IPS DF 6.9 (cell line): ENCODE measurements at places on chromosomes 13 and 19.

DNA sequence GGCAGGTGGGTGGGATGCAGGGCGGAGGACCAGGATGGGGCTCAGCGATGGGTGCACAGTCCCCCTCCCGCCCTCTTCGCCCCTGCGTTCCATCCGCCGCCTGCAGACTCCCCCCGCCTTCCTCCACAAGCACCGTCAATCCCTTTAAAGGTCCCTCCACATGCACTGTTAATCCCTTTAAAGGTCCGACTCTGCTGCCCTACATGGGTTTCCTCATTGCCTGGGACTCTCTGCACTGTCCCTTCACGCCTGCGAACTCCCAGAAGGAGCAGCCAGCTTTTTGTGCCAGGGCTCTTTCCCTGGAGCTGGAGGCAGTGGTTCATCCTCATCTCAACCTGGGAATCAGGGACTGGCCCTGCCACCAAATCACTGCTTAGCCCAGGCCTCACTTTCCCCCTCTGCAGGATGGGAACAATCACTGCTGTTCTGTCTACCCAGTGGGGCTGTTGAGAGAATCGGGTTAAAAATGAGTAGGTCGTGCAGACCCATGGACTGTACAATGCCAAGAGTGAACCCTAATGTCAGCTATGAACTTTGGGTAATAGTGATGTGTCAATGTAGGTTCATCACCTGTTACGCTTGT lies 20.4 kb downstream of the ZNF574 start:
- no peak for DNase-seq

DNA sequence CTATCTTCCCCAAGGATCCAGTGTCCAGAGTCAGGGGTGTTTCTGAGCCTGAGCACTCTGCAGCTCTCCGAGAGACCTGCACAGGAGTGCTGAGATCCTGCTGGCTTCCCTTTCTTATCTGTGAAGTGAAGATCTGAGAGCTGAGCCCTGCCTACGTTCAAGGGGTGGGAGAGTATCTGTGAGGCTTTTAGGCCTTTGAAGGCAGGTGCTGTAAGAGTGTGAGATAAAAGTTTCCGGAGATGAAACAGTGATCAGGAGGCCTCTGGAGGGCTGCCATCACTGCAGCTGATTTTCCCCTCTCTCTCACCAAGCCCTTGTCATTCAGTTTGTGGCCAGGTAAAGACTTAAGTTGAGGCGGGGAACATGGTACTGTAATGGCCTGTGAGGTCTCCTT lies 83.1 kb downstream of the AKAP11 start:
- DNase-seq, result no peak

DNA sequence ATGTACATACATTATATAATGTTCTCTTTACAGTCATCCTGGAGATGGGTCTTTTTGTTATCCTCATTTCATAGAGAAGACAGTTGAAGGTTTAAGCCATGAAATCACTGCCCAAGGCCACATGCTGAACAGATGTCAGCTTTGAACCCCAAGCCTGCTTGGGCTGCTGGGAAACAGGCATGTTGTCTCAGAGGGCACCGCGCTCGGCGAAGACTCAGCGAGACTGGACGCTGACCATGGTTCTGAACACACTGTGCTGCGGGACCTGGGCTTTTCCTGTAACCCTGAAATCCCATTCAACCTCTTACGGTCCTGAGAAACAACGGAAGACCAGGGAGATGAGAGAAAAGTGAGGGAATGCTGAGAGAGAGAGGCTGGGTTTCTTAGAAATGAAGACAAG lies 27.3 kb downstream of the LRFN3 start:
- peak; percentile 52 for DNase-seq

- DNase-seq, result no peak
Observed at GRCh38 chr13:30504081-30504480, 38.3 kb upstream of the HMGB1 start.

DNA sequence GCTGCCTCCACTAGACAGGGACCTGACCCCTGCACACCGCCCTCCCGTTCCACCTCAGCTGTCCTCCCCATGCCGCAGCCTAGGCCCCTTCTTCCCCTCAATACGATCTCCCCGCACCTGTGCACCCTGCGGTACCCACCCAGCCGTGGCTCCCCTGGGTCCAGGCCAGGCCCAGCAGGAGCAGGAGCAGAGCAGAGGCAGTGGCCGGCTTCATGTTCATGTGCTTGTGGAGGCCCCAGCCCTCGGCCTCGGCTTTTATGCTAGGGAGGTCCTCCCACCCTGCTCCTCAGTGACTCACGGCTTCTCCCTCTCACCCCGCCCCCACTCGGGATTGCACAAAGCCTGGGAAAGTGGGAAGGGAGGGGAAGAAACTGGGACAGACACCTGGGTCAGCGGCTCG lies 11.4 kb upstream of the KRTDAP start:
- no peak for DNase-seq

DNA sequence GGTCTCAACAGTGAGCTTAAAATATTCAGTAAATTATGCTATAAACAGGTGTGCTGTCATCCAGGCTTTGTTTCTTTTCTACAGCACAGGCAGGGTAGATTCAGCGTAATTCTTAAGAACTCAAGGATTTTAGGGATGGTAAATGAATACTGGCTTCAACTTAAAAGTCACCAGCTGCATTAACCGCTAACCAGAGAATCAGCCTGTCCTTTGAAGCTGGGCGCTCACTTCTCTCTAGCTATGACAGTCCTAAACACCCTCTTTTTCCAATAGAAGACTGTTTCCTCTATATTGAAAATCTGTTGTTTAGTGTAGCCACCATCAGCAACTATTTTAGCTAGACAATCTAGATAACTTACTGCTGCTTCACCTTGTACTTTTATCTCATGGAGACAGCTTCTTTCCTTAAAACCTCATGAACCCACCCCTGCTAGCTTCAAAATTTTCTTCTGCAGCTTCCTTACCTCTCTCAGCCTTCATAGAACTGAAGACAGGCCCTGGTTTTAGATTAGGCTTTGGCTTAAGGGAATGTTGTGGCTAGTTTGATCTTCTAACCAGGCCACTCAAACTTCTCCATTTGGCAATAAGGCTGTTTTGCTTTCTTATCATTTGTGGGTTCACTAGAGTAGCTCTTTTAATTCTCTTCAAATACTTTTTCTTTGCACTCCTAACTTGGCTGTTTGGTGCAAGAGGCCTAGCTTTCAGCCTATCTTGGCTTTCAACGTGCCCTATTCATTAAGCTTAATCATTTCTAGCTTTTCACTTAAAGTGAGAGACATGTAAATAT lies 89.5 kb downstream of the USP12 start:
- DNase-seq, result no peak

DNA sequence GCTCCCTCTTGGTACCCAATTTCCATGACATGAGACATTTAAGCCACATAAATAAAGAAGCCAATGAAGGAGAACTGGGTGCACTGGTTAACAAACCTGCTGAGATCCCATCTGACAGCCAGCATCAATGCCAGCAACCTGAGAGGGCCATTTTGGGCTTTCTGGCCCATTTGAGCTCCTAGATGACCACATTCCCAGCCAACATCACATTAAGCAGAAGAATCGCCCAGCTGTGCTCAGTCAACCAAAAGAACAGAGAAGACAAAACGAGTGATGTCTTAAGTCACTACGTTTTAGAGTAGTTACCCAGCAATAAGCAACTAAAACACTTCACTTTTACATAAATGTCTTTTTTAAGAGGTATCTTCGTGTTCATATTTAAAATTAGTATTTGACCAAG lies 21.9 kb downstream of the LCP1 start:
- no peak for DNase-seq

DNA sequence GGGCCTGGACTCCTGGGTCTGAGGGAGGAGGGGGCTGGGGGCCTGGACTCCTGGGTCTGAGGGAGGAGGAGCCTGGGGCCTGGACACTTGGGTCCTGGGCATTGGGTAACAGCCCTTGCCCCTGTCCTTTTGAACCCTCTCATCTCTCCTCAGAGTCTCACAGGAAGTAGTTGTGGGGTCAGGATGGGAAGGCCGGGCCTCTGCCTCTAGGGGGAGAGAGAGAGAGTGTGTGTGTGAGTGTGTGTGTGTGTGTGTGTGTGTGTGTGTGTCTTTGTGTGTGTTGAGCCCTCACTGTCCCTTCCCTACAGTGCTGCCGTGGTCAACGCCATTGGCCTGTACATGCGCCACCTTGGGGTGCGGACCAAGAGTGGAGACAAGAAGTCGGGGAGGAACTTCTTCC lies 10.9 kb downstream of the ARHGEF1 start:
- no peak for DNase-seq

DNA sequence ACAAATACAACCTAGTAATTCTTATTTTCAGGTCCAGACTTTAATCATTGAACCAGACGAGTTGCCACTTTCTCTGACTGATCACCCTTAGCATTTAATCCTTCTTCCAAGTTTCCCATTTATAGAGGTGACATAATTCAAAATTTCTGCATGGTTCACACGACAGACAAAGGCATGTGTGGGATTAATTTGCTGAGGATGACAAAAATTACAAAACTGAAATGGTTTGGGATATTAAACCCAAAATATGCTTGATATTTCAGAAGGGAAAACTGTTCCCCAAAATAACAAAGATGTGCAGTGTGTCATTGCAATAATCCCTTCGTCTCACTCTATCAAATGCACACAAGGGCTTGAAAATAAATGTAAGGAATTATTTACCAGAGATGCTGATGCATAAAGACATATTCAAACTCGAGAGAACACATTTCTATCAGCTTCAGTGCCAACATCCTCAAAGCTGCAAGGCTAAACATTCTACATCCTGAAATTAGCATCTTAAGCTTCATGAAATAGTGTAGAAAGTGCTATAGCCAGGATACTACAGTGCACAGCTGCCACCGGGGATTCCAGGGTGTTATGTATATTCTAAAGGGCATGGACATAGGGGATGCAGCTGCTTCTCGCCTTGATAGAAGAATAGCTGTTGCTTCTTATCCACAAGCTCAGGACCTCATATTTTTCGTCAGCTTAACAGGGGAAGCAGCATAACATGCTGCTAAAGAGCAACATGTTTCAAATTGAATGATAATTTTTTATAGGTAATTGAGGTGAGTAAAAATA lies 198.7 kb upstream of the SLITRK1 start:
- no peak for DNase-seq

- DNase-seq, result no peak
Observed at GRCh38 chr13:42075517-42075916, 27.1 kb downstream of the DGKH start.

- no peak for DNase-seq
Observed at GRCh38 chr13:103130681-103131210, 64.5 kb upstream of the SLC10A2 start.

DNA sequence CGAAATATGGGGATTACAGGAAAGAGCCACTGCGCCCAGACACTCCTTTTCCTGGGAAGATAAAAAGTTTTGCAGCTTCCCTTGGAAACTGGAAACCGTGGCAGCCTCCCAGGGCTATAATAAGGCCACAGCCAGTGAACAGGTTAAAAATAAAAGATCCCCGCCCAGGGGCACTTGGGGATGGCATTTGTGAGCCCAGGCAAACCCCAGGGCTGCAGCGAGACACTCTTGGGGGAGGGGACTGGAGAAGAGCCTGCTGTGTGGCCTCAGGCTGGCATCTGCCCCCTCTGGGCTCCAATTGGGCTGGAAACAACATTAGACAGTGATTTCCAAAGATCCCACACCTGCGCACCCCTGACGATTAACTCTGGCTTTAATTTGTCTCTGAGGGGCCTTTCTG lies 11.2 kb downstream of the FEM1A start:
- no peak for DNase-seq

- DNase-seq, result no peak
Observed at GRCh38 chr13:60887711-60888110, 490.7 kb downstream of the TDRD3 start.

DNA sequence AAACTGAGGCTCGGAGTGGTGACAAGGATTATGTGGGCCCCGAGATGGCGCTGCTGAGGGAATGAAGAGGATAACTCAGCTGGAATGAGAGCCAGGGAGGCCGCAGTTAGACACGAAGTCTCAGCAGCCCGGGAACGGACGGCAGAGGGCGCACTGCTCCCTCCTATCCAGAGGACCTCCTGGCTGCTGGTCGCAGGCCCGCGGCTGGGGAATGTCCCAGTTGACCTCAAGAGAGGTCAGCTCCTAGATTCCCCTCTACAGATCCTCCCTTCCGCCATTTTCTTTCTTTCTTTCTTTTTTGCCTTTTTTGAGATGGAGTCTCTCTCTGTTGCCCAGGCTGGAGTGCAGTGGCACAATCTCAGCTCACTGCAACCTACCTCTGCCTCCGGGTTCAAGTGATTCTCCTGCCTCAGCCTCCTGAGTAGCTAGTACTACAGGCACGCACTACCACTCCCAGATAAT lies 24.1 kb upstream of the ASPDH start:
- DNase-seq, result peak; percentile 35

GRCh38 chr13:41603917-41604316 lies 146.6 kb downstream of the RGCC start:
- DNase-seq, result no peak

GRCh38 chr13:111906816-111907215 lies 160.1 kb upstream of the SOX1 start:
- DNase-seq, result no peak

DNA sequence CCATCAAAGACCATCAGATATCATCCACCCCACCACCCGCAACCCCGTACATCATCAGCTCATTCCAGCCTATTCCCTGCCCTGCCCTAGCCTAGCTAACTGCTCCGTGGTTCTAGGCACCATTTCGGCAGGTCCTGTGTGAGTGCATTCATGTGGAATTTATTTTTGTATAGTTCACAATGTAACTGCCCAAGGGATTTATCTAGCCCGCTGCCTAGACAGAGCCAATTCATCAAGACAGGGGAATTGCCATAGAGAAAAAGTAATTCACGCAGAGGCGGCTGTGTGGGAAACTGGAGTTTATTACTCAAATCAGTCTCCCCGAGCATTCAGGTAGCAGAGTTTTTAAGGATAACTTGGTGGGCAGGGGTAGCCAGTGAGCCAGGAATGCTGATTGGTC lies 109.2 kb upstream of the UBL3 start:
- no peak for DNase-seq

GRCh38 chr19:30546332-30546731 lies 174.1 kb downstream of the ZNF536 start:
- DNase-seq, result no peak

- DNase-seq, result peak; percentile 87
Observed at GRCh38 chr19:36141039-36141927, 1.4 kb downstream of the CAPNS1 start.

DNA sequence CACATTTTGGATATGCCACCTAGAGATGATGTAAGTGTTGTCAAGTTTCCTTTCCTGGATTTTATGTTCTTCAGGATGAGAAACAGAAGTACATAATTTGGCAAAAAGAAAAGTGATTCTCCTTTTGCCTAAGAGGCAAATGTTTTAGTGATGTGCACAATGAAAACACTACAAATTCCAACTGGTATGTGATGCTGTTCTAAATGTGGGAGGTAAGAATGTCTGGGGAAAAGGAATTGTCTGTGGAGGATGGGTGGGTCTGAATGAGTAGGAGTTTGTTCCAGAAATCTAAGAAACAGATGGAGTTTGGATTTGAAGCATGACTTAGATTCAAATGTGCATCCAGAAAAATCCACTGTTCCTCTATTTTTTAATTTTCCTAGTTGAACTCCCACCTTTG lies 473.6 kb upstream of the SPRY2 start:
- no peak for DNase-seq
